ENCODE measurements at places on chromosomes 6 and 20.
A peak's percentile ranks its signal among the peaks of the same experiment; 100 is the strongest.

GRCh38 chr6:42404484-42404883 lies 47.2 kb downstream of the TRERF1 start:
- peak; percentile 52 for DNase-seq

- peak; percentile 15 for DNase-seq
Observed at GRCh38 chr6:116514111-116514510, 2.7 kb downstream of the CALHM5 start.

- no peak for DNase-seq
Observed at GRCh38 chr6:131430531-131430930, 142.5 kb upstream of the ARG1 start.

GRCh38 chr20:31673943-31674463 lies 36.3 kb downstream of the COX4I2 start:
- no peak for DNase-seq

- DNase-seq: no peak
Observed at GRCh38 chr20:4782378-4782772, 60.7 kb downstream of the PRND start.

- no peak for DNase-seq
Observed at GRCh38 chr6:14241255-14242070, 123.9 kb downstream of the CD83 start.

- DNase-seq: no peak
Observed at GRCh38 chr6:98016565-98016964, 733.5 kb upstream of the MMS22L start.

DNA sequence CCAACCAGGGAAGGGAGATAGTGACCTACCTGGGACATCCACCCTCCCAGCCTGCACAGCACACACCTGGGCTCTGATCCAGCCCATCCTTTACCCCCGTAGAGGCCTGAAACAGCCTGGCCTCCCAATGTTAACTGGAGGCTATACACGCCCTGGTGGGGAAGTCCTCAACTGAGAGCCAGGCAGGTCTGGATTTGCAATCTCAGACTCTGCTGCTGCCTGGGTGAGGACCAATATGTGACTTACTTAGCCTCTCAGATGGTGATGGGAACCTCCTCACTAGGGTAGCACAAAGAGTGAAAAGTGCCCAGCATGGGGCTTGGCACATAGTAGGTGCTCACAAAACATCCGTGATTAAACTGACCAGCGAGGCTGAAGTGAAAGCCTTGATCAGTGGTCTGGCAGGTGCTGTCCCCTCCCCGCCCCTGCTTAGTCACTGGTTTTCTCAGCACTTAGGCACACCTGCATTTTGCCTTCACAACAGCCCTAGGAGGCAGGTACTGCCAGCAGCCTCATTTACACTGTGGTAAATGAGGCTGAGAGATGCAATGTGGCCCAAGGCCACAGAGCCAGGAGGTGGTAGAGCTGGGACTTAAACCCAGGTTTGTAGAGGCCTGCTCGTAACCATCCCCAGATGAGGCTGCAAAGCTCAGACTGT lies 12.4 kb downstream of the PEDS1 start:
- DNase-seq: no peak

DNA sequence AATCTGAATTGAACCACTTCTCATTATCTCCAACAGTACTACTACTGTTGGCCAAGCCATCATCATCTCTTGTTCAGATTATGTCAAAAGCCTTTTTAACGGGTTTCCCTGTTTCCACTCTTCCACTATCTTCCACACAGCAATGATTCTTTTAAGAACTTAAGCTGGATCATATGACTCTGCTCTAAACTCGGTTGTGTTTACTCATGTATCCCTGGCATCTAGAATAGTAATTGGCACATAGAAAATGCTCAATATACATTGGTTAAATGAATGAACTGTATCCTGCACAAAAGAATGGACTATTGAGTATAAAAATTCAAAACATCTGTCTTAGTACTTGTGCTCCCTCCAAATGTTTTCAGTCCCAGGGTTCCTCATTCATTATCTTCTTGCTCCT lies 2.8 kb upstream of the COX7A2 start:
- DNase-seq: no peak

DNA sequence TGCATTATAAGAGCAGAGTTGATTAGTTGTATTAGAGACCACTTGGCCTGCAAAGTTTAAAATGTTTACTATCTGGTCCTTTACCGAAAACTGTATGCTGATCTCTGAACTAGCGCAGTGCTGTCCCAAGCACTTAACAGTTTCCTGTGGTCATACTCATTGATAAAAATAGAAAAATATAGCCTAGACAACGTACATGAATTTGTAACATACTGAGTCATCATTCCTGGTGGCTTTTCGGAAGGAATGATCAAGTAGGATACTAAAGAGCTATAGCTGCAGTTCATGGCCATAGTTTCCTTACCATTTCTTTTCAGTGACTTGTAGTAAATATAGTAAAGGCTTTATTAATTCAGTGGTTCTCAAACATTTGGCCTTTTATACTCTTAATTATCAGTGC lies 18.4 kb downstream of the TTK start:
- peak; percentile 21 for DNase-seq

DNA sequence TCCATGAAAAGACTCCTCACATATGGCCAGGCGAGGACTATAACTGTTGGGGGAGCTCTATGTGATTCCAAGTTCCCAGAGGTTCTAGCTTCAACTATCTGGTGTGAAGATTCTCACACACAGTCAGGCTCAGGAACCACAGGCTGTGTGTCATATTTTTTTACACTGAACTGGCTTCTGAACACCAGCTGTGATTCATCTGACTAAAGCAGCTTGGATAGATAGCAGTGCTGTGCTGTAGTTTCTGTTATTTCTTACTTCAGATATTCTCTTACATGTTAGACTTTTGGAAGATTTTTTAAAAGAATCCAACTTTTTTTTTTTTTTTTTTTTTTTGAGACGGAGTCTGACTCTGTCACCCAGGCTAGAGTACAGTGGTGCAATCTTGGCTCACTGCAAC lies 140.7 kb upstream of the MCHR2 start:
- DNase-seq: no peak

- DNase-seq: peak; percentile 66
Observed at GRCh38 chr20:48120120-48120519, 334.8 kb upstream of the SULF2 start.
